A549 (cell line): ENCODE measurements at places on chromosomes 5 and 9.

GRCh38 chr9:131485206-131485605 is 17.5 kb upstream of the POMT1 start:
- no peak for DNase-seq

DNA sequence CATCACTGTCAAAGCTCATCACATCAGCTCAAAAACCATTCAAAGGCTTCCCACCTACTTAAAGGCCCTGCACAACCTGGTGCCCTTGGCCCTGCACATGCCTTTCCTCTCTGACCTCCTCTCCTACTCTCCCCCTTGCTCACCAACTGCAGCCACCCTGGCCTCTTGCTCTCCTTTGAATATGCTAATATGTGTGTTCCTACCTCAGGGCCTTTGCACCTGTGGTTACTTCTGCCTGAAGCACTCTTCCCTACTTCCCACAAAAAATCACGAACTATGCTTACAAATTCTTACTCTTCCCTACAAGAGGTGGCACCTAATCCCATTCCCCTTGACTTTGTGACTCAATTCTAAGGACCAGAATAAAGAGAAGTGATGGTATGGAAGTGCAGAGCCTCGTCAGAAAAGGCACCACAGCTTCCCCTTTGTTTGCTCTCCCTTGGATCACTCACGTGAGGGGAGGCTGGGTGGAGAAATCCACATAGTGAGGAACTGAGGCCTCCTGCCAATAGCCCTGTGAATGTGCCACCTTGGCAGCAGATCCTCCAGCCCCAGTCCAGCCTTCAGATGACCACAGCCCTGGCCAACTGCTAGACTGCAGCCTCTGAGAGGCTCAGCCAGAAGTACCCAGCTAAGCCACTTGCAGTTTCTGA is 3.2 kb upstream of the TMEM171 start:
- DNase-seq, result no peak

DNA sequence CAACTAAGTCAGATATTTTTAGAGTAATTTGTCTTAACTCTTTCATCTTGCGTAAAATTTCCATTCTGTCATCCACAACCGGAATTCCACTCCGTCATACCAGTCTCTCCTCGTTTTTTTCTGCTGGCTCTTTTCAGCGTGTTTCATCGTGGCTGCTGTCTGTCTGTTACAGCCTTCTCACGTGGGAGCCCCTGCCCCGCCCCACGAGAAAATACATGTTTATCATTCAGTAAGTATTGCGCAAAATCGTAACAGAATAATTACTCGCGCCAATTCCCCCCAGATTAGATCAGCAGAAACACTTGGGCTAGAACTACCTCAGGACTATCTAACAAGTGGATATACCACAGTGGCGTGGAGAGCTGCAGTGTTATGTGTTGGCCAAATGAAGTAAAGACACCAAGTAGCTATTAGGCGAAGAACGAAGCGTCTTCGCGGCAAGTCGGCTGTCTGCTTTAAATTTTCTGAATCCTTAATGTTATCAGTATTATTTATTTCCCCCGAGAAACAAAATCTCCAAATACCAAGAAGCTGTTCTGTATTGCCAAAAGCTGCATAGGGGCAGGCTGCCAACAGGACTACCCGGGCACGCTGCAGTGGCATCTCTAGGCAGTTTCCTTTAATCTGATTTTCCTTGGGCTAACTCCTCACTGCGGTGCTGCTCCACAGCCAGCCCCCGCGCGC is 566 bp upstream of the FOCAD start:
- peak; percentile 45 for DNase-seq

GRCh38 chr5:128241051-128241695 is 157.6 kb downstream of the SLC12A2 start:
- DNase-seq, result no peak

DNA sequence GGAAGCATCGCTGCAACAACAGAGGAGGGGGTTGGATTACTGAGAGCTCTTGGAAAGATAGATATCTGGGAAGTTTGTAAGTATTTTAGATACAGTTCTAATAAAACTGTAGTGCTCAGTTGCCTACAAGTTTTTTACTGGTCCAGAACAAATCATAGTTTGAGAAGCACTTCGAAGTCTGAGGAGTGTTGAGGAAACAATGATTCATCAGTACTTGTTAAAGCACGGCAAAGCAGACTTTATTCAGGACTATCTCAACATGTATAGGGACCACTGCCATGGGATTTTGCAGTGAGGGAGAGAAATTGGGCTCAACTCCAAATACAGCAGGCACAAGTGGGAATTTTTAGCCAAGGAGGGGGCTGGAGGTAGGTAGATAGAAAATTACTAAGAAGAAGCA is 25.3 kb upstream of the RECK start:
- no peak for DNase-seq
